ENCODE measurements at places on chromosomes 11 and 22.

DNA sequence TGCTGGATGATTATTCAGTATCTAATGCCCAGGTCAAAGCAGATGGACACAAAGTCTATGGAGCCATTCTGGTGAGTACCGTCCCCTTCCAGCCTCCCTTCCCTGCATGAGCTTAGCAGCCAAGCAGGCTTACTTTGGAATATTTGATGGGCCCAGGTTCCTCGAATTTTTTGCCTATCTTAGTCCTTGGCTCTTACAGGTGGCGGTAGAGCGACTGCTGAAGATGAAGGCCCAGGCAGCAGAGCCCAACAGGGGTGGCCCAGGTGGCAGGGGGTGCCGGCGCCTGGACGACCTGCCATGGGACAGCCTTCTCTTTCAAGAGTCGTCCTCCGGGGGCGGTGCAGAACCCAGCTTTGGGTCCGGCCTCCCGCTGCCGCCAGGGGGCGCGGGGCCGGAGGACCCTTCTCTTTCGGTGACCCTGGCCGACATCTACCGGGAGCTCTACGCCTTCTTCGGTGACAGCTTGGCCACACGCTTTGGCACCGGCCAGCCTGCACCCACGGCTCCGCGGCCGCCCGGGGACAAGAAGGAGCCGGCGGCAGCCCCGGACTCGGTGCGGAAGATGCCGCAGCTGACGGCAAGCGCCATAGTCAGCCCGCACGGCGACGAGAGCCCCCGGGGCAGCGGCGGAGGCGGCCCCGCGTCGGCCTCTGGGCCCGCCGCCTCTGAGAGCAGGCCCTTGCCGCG is 741 bp upstream of the TMEM179B start:
- DNase-seq: peak; percentile 93

GRCh38 chr11:123560006-123560405 is 94.4 kb downstream of the SCN3B start:
- peak; percentile 46 for DNase-seq

GRCh38 chr11:26909991-26910591 is 83.8 kb upstream of the FIBIN start:
- no peak for DNase-seq

DNA sequence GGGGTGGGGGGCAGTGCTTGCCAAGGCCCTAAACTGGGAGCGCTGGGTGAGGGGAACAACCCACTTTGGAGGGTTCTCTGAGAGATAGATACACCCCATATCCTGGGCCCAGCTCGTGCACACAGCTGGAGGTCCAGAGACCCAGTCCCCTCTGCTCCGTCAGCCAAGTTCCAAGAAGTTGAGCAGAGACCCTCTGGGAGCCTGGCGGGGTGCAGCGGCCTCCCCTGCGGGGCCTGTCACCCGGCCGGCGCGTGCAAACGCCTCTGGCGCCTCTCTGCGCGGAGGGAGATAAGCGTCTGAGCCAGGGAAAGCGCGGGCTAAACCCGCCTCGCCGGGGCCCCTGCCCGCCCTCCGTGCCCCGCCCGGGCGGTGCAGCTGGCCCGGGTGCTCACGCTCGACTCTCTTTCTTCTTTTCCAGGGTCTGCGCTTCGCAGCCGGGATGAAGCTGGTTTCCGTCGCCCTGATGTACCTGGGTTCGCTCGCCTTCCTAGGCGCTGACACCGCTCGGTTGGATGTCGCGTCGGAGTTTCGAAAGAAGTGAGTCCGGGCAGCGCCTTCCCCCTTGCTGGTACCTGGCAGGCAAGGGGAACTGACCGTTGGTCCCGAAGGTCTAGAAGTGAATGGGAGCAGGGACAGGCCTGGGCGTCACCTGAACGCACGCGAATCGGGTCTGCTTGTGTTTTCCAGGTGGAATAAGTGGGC is 540 bp downstream of the ADM start:
- DNase-seq: peak; percentile 49

DNA sequence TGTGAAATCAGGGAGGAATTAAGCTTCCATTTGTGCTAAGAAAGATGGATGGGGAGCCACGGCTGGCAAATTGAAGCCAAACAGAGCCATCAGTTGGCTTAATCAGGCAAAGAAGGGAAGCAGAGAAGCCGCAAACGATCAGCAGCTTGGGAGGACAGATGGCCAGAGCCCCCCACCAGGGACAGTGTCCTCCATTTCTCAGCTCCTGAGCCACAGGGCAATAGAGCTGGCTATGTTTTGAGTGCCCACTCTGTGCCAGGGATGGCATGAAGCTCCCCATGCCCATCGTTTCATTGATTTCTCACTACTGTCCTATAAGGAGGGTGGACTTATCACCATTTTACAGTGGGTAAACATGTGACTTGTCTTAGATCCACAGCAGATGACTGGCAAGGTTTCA is 126.3 kb upstream of the ASPHD2 start:
- no peak for DNase-seq

DNA sequence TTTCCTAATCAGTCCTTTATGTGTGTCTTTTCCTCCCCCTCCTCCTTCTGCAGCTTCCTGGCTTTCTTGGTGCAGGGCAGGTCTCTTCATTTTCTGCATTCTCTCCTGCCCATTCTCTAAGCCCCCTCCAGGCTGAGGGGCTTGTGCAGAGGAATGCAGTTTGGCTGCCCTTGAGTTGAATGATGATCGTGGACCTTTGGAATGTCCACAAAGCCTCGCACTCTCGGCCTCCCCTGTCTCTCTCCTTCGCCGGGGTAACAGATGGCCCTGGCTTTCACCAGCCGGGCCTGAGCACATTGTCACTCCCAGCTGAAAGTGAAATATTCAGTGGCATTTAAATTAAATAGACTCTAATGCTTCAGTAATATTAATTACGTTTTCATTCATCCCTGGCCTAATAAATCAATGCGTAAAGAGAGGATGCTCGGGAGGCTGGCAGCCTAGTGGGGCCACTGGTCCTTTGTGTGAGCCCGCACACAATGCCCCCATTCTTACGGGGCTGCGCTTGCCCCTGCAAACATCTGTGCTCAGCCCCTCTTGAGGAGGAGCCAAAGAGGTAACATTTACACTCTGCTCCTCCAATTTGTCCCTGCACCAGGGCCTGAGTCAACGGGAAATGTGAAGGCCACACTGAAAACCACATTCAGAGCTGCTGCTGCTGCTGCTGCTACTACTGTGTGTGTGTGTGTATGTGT is 64.9 kb upstream of the PAX6 start:
- no peak for DNase-seq

DNA sequence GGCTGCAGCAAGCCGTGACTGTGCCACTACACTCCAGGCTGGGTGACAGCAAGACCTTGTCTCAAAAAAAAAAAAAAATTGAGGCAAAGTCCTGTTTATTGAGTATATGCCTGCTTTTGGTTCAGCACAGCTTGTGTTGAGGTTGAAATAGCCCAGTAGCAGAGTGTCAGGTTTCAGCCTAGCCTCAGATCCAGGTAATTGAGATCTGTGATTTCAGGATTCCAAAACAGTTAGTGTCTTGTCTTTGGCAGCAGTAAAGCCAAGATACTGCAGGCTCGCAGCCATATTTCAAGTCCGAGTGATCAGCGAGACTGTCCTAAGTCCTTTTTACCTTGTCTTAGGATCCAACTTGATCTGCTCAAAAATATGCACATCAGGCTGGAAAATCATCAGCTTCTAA is 27.0 kb downstream of the CUL5 start:
- no peak for DNase-seq

Data from activated T-cell treated with anti-CD3 and anti-CD28 coated beads, Interleukin-2, amount 50 U/mL, for 48 hours (primary cell).